ENCODE measurements at places on chromosomes 4 and X.

- DNase-seq = no peak
These were observed 495.1 kb upstream of the FAM241A start for GRCh38 chr4:111650146-111650545.

GRCh38 chr4:92303621-92304027, at the start of gene GRID2:
TSS of gene GRID2 (plus strand) at chr4:92303966.
- no peak for DNase-seq

GRCh38 chr4:121176082-121176934, 12.2 kb upstream of the TNIP3 start:
- peak; percentile 79 for DNase-seq

- DNase-seq = no peak
These were observed 11.0 kb upstream of the CYTL1 start for GRCh38 chr4:5030221-5030620.

DNA sequence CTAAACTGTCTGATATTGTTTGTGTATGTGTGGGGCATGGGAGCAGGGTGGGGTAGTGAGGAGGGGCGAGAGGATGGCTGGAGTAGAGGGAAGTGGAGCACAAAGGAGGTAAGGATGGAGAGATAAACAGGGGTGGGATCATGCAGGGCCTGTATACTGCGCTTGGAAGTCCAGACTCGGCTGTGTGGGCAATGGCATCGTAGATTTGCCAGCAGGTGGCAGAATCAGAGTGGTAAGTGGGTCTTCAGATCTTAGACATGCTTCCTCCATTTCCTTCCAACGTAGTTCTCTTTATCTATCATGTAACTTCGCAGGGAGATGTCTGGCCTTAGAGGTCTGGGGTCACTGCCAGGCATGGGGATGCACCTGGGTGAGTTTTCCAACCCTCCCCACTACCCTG, 155.5 kb downstream of the PDGFRA start:
- DNase-seq = peak; percentile 17
